ENCODE measurements at places on chromosomes 16 and 17.
A peak's percentile ranks its signal among the peaks of the same experiment; 100 is the strongest.

GRCh38 chr17:6578491-6578890 lies 22.1 kb upstream of the PITPNM3 start:
- no peak for DNase-seq

GRCh38 chr17:13480877-13481276 lies 120.9 kb downstream of the HS3ST3A1 start:
- DNase-seq, result no peak

DNA sequence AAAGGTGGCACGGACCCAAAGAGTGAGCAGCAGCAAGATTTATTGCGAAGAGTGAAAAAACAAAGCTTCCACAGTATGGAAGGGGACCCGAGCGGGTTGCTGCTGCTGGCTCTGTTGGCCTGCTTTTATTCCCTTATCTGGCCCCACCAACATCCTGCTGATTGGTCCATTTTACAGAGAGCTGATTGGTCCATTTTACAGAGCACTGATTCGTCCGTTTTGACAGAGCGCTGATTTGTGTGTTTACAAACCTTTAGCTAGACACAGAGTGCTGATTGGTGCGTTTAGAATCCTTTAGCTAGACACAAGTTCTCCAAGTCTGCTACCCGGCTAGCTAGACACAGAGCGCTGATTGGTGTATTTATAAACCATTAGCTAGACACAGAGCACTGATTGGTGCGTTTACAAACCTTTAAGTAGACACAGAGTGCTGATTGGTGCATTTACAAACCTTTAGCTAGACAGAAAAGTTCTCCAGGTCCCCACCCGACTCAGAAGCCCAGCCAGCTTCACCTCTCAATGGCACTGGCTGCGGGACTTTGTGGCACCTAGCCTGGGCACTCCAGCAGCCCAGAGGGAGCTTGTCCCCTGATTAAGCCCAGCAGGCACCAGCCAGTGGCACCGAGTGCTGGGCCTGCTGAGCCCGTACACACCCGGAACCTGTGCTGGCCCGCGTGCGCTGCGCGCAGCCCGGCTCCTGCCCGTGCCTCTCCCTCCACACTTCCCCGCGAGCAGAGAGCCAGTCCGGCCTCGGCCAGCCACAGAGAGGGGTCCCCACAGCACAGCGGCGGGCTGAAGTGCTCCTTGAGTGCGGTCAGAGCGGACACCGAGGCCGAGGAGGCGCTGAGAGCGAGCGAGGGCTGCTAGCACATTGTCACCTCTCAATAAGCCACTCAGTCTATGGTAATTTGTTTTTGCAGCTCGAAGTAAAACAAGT lies 15.1 kb downstream of the IGSF6 start:
- no peak for DNase-seq

GRCh38 chr17:72184805-72185204 lies 64.0 kb downstream of the SOX9 start:
- DNase-seq, result no peak

- no peak for DNase-seq
Measured at GRCh38 chr17:62862251-62862650, 54.1 kb upstream of the MARCHF10 start.

- DNase-seq, result no peak
Measured at GRCh38 chr17:70169709-70170597, 621 bp downstream of the KCNJ2 start.

DNA sequence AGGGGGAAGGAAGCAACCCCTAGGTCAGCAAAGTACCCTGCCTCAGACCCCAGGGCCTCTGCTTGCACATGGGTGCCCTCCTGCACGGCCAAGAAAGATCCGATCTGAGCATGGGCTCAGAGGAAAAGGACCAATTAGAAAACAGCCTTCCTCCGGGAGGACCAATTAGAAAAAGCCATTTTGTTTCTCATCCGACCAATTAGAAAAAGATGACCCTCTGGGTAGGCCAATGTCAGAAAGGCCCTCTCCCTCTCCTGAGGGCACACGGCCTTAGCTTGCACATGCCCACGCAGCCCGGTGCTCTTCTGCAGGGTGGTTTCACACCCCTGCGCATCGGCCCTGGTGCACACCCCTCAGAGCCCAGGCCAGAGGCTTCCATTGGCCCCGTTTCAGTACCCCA lies 5.1 kb upstream of the CISD3 start:
- no peak for DNase-seq

DNA sequence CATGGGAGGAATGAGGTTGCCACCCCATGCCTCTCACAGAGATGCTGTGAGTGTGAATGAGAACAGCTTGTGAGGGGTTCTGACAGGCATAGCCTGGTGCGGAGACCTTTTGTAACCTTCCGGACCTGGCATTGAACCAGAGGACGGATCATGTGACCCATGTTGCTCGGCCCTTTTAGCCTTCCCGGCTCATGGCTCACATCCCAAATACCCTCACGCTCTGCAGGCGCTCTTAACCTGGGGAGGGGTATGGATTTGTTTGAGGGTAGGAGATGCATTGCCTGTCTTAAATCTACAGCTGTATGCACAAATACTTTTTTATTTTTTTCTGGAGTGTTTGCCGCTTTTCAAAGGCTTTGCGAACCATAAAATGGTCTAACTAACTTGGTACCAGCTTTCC lies 102.4 kb upstream of the CRHR1 start:
- no peak for DNase-seq

- no peak for DNase-seq
Measured at GRCh38 chr16:71339236-71340171, 19.0 kb upstream of the CALB2 start.

DNA sequence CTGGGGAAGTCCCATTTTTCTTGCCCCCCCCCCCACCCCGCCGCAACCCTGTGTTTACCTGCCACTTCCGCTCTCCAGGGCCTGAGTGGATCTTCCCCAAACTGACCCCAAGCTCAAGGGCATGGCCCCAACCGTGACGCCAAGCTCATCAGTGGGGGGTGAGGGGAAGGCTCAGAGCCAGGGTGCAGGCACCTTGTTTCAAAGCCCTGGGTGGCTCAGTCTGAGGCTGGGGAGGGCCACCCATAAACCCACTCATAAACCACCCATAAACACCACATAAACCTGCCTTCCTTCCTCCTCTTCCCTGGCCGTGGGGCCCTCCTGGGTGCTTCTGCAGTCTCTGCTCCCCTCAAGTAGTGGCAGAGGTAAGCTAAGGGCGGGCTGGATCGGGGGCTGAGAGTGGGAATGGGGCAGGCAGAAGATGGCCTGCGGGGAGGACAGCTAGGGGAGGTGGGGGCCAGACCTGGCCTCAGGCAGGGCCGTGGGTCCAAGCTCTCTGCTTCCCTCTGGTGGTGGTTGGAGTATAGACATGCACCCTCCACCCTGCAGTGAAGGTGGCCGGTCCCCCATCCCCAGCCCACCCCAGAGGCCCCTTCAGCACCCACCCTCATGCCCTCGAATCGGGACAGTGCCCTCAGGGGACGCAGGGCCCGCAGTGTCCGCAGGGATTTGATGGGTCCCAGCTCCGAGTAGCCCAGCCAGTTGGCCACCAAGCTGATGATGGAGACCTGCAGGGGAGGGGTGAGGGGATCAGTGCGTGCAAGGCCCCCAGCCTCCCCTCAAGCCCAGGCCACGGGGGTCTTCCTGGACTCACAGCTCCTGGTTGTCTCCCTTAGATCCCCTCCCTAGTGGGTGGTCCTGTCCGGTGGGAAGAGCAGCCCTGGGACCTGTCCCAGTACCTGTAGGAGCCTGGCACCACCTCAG lies 14.6 kb upstream of the CD79B start:
- peak; percentile 78 for DNase-seq

DNA sequence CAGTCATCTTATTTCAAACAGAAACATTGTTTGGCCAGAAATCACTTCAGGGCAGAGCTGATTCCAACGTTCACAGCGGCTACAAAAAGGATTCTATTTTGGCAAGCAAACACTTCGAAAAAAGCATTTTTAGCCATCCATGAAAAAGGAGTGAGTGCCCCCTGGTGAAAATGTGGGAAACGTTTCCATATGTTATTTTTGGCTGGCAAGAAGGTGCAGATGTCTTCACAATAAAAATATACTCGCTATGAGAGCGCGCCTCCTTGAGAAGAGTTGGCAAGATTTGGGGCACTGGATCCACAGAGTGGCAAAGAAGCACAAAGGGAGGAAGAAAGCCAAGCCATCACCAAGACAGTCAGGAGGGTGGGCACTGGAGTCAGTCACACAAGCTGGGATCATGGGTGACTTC lies 191.1 kb downstream of the CHD9NB start:
- DNase-seq, result peak; percentile 61

DNA sequence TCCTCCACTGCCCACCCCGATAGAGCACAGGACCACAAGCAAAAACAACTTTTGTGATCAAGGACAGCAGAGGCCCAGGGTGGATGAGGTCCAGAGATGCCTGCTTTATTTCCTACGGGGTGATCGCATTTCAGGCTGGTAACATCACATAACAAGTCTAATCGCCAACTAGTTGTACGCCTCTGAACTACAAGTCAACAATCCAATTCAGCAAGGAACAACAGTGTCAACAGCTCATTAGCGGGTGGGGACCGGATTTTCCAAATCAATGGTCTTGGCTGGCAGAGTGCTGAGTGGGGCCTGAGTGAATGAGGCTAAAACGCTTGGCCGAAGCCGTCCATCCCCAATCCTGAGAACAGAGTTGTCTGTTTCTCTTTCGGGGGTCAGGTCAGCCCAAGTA lies 17.1 kb downstream of the MRM3 start:
- DNase-seq, result no peak

DNA sequence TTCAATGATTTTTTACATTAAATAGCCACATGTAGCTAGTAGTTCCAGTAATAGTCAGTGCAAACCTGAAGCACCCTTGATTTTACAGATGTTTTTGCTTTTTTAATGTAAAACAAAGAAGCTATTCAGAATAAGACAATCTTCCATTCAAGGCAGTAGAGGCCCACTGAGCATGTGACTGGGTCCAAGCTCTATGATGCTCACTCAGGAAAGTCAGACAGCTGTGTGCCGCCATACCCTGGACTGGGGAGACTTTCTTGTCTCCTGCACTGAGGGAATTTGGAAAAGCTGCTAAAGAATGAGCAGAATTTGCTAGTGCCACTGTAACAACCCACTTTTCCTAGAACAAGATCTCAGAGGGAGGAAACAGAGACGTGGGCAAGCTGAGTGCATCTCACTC lies 11.5 kb downstream of the CENPN start:
- DNase-seq, result no peak

DNA sequence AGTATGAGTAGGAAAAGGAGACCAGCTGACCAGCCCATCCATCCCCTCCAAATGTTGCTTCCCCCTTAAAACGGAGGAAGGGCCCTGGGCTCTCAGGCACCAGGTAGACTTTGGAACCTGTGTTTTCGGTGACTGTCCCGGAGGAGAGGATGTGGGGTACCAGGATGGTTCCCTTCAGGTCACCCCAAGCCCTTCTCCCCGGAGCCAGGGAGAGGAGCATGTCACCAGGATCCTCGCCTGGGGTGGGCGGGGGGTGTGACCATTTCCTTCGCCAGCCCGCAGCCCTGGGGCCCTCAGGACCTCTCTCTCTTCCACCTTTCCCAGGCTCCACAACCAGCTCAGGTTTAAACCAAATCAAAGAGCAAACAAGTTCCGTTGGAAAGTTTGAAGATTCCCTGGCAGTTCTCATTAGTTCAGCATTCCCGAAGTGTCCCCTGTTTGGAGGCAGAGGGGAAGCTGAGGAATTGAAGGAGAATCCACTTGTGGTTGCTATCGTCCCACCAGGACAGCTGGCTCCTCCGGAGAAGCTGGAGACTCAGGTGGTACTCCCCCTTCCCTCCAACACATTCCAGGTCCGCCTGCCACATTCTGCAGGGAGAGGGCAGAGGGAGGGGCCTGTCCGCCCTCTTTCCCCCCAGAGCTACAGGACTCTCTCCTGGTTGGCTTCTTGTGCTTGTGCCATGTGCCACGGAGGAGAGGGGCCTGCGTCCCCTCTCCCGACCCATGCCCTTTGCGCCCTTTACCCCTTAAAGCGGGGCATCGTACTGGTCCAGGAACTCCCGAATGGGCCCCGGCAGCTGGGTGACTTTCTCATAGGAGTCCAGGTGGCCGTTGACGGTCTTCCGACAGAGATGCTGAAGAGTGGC lies 2.0 kb downstream of the SOCS3 start:
- peak; percentile 47 for DNase-seq

GRCh38 chr17:45170931-45171337 lies 9.3 kb downstream of the HEXIM2 start:
- DNase-seq, result no peak

DNA sequence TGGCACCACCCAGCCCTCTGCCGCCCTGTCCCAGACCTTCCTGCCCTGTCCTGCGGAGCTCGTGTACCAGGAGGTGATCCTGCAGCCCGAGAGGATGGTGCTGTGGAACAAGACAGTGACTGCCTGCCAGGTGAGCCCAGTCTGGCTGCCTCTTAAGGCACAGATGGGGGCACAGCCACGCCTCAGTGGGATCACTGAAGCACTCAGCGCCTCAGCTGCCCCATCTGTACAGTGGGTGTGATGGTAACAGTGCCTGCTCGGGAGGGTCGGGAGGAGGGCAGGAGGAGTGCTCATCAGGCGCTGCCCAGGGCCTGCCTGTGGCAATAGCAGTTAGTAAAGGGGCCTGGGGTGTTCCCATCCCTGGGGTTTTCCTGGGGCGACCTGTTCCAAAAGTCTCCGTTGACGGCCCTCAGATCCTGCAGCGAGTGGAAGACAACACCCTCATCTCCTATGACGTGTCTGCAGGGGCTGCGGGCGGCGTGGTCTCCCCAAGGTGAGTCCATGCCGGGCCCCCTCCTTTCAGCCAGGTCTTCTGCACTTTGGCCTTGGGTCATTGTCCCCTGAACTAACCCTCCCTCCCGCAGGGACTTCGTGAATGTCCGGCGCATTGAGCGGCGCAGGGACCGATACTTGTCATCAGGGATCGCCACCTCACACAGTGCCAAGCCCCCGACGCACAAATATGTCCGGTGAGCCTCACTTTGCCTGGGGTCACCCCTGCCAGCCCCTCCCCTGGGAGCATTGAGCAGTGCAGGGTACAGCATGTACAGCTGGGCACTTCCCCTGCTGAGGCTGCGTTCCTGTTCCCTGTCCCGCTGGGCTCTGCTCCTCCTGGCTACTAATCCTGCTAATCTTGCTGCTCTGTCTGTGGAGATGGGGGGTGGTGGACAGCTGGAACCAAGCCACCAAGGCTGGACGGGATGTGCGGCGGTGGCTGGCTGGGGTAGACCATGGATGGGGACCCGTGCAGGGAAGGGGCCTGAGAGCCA lies 4.5 kb upstream of the TCAP start:
- DNase-seq, result peak; percentile 44

GRCh38 chr16:27921134-27921533 lies 142.4 kb downstream of the GSG1L start:
- peak; percentile 47 for DNase-seq

DNA sequence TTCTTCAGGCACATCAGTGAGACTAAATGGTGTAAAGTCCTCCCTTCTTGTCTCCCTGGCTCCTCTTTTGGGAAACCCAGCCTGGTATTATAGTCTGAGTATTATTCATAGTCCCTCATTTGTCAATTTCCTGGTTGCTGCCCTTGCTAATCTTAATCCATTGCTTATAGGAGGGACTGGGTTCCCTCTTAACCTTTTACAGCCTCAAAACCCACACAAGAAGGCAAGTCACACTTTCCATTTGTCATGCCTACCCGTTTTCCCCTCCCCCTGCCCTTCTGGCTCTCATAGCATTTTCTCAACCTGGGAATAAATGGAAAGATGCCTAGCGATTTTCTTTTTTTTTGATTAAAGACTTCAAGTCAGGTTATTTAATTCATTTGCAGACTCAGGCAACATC lies 124.8 kb downstream of the MAP2K6 start:
- DNase-seq, result no peak

- DNase-seq, result peak; percentile 59
Measured at GRCh38 chr17:56939869-56940484, 20.9 kb downstream of the COIL start.

- no peak for DNase-seq
Measured at GRCh38 chr17:73969956-73970355, 233.5 kb upstream of the RPL38 start.

- DNase-seq, result no peak
Measured at GRCh38 chr17:55420067-55420775, 1.4 kb downstream of the MMD start.

- peak; percentile 51 for DNase-seq
Measured at GRCh38 chr16:30490210-30490609, 17.7 kb downstream of the ITGAL start.

All from neural progenitor cell (in vitro differentiated cells).